ENCODE measurements at places on chromosomes 12 and 14.

- no peak for DNase-seq
Measured at GRCh38 chr12:93167331-93167730, 210.4 kb upstream of the NUDT4 start.

- DNase-seq: no peak
Measured at GRCh38 chr12:127052511-127053232, 1214.3 kb upstream of the TMEM132C start.

- DNase-seq: no peak
Measured at GRCh38 chr12:68514807-68515411, 95.8 kb upstream of the RAP1B start.

DNA sequence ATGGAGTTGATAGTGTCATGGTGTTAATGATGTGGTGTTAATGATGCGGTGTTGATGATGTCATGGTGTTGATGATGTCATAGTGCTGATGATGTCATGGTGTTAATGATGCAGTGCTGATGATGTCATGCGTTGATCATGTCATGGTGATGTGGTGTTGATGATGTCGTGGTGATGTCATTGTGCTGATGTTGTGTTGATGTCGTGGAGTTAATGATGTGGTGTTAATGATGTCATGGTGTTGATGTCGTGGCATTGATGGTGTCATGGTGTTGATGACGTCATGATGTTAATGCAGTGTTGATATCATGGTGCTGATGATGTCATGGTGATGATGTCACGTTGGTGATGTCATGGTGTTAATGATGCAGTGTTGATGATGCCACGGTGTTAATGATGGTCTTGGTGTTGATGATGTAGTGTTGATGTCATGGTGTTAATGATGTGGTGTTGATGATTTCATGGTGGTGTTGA lies 49.1 kb upstream of the RIMBP2 start:
- no peak for DNase-seq

DNA sequence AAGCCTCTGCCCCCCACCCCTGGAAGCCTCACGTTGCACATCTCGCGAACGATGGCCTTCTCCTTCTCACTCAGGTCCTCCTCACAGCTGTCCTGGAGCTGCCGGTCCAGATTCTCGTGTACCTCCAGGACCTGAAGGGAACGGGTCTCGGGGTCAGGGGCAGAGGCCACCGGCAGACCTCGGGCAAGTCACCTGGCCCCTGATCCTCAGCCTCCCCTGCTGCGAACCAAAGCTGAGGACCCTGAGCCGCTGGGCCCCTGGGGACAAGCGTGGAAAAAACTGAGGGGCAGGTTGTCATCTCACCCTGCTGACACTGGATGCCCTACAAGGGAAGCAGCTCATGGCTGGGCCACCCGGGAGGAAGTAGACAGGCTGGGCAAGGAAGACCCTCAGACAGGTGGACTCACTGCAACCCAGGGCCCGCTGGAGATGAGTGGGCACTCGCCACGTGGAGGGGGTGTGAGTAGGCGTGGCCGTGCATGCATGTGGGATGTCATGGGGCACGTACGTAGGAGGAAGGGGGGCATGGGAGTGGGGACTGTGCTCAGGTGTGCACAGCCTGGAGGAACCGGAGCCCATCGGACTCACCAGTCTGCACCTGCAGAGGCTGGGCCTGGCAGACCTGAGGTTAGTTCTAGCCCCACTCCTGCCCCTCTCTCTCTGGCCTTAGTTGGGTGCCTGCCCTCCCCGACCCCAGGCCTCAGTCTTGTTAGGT lies 35.1 kb downstream of the CCNK start:
- no peak for DNase-seq

GRCh38 chr12:3389986-3390385 lies 101.0 kb upstream of the PRMT8 start:
- DNase-seq: no peak

GRCh38 chr14:25001156-25001555 lies 48.8 kb downstream of the STXBP6 start:
- DNase-seq: no peak

- DNase-seq: no peak
Measured at GRCh38 chr12:62781136-62781880, 153.6 kb downstream of the PPM1H start.

- DNase-seq: no peak
Measured at GRCh38 chr14:68144051-68144681, 324.6 kb downstream of the RAD51B start.

DNA sequence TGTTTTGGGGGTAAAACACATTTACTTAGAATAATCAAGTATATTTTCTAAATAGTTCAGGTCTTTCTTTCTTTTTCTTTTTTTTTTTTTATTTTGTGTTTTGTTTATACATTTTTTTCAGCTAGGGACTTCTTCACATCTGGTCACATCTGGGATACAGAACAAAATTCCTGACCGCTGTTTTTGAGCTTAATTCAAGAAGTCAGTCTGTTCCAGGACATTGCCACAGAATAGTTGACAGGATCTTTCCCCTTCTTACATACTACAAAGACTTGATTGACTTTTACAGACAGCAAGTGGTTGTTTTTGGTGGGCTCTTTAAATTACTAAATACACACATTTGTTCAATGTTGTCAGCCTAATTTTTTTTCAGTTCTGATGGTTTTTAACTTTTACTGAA lies 41.8 kb upstream of the DCN start:
- DNase-seq: no peak

GRCh38 chr12:26044592-26044991 lies 80.2 kb downstream of the BHLHE41 start:
- no peak for DNase-seq

DNA sequence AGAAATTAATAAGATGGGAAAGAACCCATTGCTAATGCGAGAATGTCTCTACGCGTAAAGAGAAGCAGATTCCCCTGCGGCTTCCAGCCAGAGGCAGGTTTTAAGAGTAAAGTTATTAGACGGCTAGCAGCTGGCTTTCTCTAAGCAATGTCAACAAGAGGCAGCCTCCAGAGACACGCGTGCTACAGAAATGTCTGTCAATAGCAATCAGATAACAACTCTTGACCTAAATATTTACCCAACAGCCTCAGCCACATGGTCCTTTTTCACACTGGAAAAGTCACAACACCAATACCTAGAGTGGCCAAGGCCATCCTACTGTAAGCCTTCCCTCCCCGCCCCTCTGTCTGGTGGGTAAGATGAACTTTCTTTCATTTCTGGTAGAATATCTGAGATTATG lies 146.0 kb upstream of the SFSWAP start:
- no peak for DNase-seq

DNA sequence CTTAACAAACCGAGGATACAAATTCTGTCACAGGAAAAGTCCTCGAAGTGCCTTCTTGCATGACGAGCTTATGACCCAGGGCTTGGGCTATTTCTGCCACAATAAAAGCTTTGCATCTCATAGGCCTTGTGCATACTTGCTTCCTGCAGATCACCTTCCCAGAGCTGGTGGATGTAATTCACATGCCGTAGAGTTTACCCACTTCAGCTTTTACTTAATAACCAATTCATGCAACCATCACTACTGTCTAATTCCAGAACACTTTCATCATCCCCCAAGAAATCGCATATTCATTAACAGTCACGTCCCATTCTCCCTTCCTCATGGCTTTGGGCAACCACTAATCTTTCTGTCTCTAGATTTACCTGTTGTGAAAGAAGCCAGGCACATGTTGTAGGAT lies 9.0 kb upstream of the BDKRB1 start:
- no peak for DNase-seq

- no peak for DNase-seq
Measured at GRCh38 chr12:83665634-83666218, 979.0 kb downstream of the TMTC2 start.

GRCh38 chr14:97538749-97539410 lies 741.7 kb downstream of the VRK1 start:
- DNase-seq: no peak

GRCh38 chr12:69534389-69534822 lies 50.9 kb upstream of the CCT2 start:
- peak; percentile 99 for DNase-seq

DNA sequence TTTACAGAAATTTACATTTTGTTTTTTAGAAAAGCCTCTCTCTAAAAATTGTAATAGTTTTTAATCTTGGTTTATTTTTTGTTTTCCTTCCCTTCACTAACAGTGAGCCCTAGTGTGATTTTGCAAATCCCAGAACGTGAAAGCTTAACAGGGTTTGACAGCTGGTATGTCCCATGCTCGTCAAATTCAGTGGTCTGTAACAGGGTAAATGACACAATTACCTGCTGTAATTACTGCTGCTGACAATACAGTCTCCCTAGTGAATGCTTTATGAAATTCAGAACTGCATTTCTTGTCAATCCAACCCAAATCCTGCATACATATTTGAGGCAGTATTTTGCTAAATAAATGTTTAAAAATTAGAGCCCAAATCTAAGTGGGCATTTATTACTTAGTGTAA lies 249.2 kb downstream of the NELL2 start:
- DNase-seq: no peak

DNA sequence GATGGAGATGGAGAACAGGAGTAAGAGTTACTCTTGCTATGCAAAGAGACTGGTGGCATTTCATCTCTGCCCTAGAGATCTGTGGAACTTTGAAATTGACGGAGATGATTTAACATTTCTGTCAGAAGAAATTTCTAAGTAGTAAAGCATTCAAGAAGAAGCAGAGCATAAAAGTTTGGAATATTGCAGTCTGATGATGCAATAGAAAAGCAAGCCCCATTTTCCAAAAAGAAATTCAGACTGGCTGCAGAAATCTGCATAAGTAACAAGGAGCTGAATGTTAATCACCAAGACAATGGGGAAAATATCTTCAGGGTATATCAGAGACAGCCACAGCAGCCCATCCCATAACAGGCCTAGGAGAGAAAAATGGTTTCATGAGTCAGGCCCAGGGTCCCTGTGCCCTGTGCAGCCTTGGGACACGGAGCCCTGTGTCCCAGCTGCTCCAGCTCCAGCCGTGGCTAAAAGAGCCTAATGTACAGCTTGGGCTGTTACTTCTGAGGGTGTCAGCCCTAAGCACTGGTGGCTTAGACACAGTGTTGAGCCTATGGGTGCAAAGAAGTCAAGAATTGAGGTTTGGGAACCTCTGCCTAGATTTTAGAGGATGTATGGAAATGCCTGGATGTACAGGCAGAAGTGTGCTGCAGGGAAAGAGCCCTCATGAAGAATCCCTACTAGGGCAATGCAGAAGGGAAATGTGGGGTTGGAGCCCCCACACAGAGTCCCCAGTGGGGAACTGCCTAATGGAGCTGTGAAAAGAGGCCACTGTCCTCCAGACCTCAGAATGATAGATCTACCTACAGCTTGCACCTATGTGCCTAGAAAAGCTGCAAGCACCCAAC lies 616.6 kb downstream of the SLC16A7 start:
- DNase-seq: no peak

- DNase-seq: no peak
Measured at GRCh38 chr12:1662761-1663439, 28.0 kb upstream of the ADIPOR2 start.

DNA sequence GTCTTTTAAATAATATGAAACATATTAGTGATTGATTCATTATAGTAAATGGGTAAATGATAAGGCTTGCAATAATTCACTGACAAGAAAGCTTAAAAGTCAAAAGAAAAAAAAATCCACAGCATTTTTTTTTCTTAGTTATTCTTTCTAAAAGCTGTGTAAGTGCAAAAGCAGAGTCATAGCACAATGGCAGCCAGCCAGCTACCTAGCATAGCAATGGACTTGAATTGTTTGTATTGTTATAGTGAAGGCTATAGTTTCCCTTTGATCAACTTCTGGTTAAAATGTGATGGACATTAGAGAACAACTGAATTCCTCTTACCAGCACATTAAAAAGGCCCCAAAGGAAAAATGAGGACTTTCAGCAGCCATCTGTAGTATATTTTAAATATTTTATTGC lies 232.1 kb downstream of the NAV3 start:
- peak; percentile 69 for DNase-seq

DNA sequence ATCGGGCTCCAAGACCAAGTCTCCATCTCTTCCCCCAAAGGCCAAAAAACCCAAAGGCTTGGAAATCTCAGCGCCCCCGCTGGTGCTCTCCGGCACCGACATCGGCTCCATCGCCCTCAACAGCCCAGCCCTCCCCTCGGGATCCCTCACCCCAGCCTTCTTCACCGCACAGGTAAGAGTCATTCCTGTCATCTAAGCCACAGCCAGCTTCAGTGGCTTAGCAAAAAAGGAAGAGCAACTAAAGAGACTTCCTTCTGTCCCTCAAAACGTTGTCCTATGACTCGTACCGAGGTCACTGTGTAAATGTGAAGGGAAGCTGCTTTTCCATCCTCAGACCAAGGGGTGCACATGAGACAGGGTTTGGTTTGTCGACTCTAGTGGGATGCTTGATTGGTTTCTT lies 53.4 kb downstream of the ELK3 start:
- no peak for DNase-seq

GRCh38 chr14:99245564-99246511 lies 26.2 kb downstream of the BCL11B start:
- no peak for DNase-seq

Measured in kidney glomerular epithelial cell (primary cell).